ENCODE measurements at places on chromosomes 5 and 9.

DNA sequence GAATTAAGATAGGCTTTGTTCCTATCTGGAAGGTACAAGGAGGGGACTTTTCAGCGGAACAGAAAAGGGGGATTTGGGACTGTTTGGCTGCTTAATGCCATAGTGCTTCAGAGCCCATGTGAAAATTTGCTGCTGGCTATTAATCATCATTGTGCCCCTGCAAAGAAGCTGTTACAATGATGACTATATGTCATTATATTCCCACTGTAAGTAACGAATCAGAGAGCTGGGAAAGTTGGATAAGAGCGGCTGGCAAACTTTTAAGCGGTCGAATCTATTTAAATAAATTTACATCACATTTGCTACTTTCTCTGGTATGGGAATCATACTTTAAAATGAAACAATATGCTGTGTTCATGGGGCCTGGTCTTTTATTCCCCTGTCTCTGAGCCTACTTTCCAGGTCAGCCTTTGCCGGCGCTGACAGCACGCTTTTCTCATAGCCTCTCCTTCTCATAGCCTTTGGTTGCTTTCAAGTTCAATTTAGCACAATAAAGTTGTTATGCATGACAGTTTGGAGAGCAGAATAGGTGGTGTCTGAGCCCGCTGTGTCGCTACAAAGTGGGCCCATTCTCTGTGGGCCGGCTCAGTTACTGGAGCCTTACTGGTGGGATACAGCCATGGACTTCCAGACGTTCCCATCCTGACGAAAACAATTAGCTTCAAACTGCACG, 271.2 kb upstream of the TMEM161B start:
- DNase-seq: no peak

- DNase-seq: no peak
Observed at GRCh38 chr9:21104787-21105186, 27.0 kb upstream of the IFNB1 start.

GRCh38 chr9:81814794-81815464, 113.3 kb upstream of the SPATA31D4 start:
- no peak for DNase-seq

GRCh38 chr5:71790433-71790832, 71.4 kb downstream of the CARTPT start:
- DNase-seq: no peak

DNA sequence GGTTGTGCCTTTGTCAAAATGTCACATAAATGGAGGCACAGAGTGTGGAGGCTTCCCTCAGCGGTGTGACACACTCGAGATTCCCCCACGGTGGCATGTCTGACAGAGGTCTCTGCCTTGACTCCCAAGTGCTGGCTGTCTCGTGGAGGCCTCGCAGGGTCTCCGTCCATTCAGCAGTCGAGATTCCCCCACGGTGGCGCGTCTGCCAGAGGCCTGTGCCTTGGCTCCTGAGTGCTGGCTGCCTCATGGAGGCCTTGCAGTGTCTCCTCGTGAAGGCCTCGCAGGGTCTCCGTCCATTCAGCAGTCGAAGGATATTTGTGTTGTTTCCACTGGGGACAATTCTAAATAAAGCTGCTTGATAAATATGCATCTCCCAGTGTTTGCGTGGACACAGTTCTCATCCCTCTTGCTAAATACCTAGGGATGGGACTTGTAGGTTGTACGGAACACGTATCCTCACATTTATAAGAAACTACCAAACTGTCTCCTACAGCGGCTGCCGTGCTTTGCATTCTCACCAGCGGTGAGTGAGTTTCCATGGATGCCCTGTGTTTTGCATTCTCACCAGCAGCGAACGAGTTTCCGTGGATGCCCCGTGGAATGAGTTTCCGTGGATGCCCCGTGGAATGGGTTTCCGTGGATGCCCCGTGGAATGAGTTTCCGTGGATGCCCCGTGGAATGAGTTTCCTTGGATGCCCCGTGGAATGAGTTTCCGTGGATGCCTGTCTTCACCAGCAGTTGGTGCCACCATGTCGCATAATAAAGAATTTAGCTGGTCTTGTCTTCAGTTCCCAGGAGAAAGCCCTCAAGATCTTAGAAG, 25.8 kb downstream of the PNPLA7 start:
- DNase-seq: no peak

- no peak for DNase-seq
Observed at GRCh38 chr9:71812385-71812784, 44.1 kb upstream of the CEMIP2 start.

GRCh38 chr9:132099741-132100407, 20.2 kb upstream of the MED27 start:
- no peak for DNase-seq

DNA sequence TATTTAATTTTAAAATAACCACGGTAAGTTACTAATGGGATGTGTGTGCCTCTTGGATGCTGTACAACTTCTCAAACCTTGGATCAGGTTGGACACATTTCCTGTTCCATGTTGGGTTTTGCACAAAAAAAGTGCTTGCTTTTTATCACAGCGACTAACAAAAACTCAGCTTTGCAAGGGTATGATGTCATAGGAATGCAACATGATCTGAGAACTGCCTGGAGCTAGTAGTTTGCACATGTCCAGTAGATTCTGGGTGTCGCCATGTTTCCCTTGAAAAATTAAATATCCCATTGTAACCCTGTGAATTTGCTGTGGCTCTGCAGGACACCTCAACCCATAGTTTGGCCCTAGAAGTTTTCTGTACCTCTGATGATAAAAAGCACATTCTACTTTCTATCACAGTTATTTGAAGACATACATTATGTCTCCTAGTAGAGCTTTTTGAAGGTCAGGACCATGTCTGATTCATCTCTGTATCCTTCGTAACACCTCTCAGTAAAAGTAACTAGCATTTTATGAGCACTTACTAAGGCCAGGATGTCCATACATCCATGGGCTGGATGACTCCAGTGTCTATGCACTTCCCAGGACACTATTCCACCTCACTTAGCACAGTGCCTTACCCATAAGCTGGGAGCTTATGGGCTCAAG, 11.5 kb upstream of the FRMPD1 start:
- DNase-seq: no peak

- no peak for DNase-seq
Observed at GRCh38 chr9:113522858-113523257, 59.3 kb downstream of the RGS3 start.

GRCh38 chr9:137224830-137225694, at the start of gene CYSRT1:
TSS of gene CYSRT1 (plus strand) at chr9:137225174. CDS start at chr9:137225622, 448 bp downstream.
- no peak for DNase-seq

- no peak for DNase-seq
Observed at GRCh38 chr5:161176221-161176620, 324.2 kb upstream of the ATP10B start.

DNA sequence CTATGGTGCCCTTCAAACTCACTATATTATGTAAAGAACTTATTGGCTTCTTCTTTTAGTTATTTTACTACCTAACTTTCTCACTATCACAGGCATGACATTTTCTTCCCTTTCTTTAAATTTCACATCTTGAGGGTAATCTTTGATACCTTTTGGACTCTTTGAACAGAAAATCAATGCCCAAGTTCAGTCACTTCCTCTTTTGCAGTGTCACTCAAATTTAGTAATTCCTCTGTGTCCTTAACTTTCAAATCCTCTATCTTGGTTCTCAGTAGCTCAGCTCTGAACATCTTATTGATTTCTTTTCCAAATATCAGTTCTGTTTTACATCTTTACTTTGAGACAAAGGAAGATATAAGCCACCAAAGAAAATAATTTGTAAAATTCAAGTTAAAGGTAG, 25.5 kb downstream of the CNTLN start:
- DNase-seq: no peak

DNA sequence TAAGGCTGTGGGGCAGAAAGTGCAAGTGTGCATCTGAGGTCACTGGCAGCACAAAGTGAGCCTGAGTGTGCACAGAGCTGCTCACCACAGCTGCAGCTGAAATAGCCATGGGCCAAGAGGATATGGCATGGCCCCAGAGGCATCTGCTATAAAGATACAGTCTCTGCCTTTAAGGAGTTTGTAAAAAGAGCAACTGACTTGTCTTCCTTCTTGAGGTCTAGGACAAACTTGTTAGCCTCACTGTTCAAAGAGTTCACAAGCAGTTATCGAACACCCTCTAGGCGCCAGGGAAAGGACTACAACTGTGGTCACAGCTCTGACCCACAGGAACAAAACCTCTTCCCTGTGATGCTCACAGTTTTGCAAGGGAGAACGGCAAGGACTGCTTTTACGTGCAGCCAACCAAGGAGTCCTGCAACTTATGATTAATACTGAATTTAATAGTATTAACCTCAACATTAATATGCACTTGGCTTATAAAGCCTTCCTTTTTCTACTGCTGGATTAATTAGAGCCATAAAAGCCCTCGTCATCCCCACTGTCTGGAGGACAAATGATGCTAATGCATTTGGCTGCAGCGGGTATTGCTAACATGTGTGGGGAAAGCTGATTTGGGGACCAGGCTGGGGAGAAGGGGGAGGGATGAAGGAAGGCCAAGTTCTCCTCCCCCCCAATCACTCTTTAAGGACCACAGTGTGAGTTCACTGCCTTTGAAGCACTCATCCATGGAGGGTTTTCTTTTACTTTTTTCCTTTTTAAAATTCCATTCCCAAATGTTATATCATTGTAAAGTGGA, 189.8 kb upstream of the TRIM32 start:
- no peak for DNase-seq

DNA sequence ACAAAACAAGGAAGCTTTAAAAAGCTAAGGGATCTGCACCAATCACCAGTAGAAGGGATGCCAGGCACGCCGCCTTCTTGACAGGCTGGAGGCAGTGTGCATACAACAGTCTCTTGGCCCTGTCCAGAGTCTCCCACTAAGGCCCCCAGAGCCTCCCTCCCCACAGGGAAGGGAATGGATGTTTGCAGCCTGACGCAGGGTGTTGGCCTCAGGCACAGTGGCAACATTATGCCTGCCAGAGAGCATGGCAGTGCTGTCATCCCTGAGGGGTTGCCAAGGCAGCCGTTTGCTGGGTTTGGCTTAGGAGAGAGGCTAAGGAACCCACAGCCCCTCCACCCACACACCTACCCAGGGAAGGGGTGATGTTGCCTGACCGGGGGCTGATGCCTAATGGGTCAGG, 4.8 kb downstream of the HBEGF start:
- DNase-seq: no peak

DNA sequence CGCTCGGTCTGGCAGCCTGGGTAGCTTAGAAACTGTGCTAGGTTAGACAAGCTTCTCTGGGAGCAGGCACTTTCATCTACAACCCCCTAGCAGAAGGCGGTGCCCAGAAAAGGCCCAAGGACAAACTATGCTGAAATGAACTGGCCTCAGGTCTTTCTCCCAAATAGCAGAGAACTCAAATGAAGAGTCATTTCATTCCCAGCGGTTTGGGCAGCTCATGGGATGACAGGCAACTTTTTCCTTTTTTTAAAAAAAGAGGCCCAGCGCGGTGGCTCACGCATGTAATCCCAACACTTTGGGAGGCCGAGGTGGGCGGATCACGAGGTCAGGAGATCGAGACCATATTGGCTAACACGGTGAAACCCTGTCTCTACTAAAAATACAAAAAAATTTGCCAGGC, 2.5 kb downstream of the RAPGEF1 start:
- no peak for DNase-seq

DNA sequence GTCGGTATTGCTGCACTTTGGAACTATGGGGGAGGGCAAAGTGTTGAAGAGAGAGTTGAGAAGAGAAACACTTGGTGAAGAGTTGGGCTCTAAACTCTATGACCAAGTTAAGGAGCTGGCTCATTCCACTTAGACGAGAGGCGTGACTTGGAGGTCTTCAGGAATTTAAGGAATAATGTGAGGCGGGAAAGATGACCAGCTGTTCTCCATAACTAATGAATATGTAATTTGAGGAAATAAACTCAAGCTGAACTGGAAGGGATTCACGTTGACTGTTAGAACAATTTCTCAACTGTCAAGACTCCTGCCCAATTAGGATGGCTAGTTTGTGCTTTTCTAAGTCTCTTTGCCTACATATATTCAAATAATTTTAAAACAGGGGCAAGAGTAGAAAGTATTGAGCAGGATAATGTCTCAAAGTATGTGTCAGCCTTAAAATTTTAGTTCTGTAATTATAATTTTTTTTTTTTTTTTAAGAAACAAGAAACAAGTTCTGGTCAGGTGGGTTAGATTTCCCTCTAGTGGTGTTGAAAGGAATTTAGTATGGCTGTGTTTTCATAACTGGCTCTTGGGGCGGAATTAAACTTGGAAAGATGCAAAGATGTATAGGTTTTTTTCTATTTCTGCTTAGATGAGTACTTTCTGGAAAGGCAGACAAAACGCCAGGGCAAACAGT, 33.4 kb downstream of the TMEM252 start:
- DNase-seq: no peak

DNA sequence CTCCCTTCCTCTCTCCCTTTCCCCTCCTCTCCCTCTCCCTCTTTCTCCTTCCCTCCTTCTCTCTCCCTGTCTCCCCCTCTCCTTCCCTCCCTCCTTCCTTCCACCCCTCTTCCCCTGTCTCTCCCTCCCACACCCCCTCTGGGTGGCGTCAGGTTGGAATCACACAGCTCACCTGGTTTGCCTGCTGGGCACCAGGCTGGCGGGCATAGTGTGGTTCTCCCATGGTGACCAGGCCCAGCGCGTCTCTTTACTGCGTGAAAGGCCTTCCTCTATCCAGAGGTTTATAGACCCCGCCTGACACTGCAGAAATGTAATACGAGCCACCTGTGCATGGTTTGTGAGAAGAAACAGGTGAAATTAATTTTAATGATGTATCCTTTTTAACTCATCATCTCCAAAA, 76.2 kb downstream of the MRPL36 start:
- DNase-seq: no peak

DNA sequence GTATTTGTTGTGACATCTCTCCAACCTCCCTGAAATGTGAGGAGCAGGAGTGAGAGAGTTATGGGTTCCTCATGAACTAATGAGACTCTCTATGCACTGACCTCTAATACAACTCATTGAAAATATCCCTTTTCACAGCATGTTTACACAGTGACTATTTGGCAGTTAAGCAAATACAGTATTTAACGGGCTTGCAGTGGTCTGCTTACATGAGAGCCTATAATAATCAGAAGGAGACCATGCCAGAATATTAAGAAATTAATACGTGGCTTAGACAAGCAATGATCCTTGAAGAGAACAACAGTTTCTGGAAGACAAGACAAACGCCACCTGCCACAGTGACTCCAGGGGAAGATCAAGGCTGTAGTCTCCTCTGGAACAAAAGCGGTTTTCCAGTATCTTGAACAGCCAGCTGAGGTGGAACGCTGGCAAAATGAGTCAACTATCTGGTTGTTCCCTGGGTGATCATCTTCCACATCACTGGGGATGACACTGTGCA, 424.5 kb downstream of the DMAC1 start:
- no peak for DNase-seq

DNA sequence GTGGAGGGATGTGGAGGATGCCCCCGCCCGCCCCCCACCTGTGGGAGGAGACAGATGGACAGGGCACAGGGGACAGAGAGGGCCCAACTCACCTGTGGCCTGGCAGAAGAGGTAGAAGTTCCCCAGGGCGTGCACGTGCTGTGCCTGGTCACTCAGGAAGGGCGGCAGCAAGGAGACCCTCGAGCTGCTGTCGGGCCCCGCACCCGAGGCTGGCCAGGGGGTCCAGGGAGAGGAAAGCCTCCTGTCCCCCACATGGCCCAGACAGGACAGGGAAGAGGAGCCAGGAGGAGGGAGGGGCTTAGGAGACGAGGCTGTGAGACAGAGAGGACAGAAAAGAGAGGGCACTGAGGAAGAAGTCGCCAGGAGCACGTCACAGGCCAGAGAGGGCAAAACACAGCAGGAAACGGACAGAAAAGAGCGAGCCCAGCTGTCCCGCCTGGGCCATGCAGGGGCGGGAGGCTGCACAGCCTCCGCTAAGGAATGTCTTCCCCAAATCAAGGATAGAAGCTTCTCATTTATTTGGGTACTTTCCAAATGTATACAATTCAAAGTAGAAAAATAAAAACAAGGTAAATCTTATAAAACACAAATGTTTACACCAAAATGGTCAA, 58.5 kb downstream of the SECISBP2 start:
- DNase-seq: no peak

Measured in mesenteric fat pad (tissue), 1 donor.